Activated CD8-positive, alpha-beta memory T cell treated with anti-CD3 and anti-CD28 coated beads for 4 hours (primary cell): ENCODE measurements at places on chromosomes 3 and 15.

DNA sequence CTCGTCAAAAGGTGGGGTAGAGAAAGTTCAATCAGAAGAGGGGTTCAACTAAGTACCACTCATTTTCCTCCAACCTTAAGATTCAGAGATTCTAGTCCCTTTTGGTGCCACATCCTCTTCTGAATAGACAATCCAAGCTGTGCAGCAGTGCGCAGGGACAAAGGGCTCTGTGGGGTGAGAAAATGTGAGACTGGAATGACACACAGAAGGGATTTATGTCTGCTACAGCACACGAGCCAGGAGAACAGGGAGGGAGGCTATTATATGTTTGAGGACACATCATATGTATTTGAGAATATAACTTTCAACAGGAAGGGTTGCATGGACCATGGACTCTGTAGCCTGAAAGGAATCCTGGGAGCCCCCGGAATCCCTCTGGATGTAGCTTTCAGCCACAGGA, 33.0 kb downstream of the LSM3 start:
- DNase-seq, result no peak

- DNase-seq, result no peak
Observed at GRCh38 chr15:73924171-73924921, 1.9 kb upstream of the LOXL1 start.

DNA sequence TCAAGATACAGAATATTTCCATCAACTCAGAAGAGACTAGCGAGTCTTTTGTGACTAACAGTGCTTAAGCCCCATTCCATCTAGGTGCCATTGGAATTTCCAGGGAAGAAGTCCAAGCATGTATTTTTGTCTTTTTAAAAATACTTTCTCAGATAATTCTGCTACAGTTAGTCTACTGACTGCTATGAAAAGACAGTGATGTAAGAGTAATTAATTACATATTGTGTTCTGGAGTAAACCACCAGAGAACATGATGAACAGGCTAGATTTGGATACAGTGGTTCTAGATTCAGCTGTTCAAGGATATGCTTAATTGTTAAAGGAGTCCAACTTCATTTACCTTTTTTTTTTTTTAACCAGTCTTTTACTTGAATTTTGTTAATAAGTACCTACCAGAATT, 34.8 kb upstream of the PAK6 start:
- no peak for DNase-seq

DNA sequence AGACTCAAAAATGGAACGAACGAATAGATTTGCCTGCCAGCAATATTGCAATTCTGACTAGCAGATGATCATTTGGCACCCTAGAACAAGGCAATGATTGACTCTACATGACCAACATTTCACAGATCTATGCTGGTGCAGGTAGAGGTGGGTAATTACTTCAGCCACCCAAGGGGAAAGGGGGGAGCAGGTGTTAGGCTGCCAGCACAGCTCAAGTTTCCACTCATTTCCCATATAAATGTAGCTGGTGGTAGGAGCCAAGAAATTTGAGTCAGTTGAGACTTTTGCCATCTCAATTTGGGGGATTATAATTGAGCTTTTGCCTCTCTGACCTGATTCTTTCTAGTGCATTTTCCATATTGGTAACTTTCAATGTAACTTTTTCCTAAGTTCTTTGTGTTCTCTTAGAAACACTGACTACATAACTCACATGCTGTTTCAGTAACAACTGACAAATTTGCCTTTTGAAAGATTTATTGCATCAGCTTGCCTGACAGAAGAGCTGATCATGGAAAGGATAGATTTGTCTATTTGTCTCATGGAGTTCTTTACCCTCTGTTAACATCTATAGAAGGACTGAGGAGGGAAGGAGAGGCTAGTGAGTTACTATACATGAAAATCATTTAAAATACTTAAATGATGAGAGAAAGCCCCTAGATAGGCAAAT, 902.5 kb downstream of the ZPLD1 start:
- no peak for DNase-seq

DNA sequence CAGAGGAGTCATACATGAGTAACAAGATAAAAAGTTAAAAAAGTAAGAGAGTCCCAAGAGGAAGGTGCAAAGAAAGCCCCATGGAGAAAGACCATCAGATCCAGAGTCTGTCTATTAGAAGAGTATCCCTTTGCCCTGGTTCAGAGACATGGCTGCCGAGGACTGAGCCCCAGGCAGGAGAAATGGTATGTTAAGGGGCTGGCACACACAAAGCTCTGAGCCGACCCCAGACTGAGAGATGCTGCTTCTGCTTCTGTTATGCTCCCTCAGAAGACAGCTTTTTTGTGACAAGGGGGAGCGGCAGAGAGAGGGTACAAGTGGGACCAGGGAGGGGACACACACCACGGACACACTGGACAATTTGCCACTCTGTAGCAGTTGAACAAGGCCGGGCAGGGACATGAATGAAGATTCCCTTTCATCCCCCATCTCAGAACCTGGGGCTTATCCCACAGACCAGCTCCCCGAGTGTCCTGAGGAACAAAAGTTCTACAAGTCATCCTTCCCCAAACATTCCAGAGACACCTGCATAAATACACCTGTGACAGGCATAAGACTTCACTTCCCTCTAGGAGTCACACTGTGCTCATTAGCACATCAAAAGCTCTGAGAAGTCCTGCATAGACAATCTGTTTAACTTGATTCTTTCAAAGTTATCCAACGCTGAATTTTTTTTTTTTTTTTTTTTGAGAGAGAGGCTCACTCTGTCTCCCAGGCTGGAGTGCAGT, 161.6 kb upstream of the WNT5A start:
- no peak for DNase-seq
